ENCODE measurements at places on chromosomes 2 and 18.

DNA sequence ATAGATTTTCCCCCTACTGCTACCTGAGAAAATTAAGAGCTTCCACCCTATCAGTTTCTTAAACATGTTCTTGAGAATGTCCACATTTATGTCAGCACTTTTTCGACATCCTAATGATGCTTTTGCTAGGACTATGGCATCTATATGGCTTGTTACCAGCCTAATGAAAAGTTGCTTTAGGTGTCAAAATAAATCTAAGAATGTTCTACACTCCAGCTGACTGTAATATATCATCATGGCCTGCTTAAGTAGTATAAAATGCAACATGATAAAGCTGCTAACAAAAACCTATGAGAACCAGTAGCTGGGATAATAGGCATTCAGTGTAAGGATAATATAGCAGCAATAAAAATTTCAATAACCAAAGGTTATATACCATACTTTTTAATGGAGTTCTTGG, 1983.5 kb upstream of the CELF4 start:
- DNase-seq: no peak

- DNase-seq: peak; percentile 81
Measured at GRCh38 chr2:84946204-84947009, 24.6 kb upstream of the KCMF1 start.

DNA sequence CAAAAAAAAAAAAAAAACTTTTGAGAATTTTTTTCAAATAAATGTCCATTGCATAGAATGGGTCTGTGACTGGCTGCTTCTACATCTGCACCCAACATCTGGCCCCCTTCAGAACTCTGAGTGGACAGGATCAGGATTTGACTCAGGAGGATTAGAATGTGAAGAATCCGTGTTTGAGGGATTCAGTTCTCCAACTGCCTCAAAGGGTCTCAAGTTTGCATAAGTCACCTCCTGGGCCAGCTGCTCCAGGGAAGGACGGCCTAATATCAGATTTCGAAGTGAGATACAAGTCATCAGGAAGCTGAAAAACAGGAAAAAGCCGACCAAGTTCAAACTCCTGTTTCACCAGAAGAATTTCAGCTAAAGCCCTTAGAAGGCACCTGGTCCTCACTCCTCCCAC, 10.9 kb downstream of the MAT2A start:
- peak; percentile 97 for DNase-seq

DNA sequence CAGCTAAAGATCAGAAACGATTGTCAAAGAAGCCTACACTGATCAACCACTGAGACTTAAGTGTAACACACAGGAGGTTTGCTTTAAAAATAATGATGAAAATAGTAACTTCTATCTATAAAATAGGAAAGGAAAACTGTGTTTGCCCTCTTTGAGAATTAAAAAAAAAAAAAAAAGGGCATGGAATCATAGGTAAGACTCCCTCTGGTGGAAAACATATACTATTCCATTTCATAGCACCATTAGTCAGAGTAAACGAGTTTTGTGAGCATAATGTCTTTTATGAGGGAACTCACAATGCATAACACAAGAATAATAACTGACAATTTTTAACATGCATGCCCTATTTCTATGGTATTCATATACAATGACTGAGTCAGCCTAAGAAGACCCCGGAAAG, 36.3 kb downstream of the SLC35F5 start:
- DNase-seq: no peak

DNA sequence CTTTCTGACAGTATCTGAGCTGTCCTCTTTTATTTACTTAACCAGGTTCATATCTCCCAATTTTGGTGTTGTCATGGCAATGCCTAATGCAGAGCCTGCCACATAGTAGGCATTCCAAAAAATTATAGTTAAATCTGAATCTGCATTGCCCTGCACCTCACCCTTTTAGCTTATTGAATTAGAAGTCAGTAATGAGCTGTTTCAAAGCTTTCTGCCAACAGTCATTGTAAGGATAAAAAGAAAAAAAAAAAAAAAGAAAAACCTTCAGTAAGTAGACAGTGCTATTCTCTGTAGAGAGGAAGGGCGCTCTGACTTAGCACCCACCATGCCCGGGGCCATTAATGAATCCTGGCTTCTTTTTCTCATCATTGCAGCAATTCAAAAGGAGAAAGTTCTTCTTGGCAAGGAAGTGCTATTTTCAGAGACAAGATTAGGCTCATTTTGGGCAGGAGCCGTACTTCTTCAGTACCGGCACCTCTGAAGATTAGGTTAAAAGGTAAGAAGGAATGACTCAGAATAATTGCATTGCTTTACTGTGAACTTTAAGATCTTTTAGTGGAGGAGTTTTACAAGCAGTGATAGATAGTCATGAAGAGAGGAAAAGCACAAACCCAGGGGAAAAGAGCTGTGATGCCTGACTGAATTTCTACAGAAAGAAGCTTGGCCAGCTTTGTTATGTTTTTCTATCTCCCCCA, 2041.2 kb upstream of the PIK3C3 start:
- no peak for DNase-seq

DNA sequence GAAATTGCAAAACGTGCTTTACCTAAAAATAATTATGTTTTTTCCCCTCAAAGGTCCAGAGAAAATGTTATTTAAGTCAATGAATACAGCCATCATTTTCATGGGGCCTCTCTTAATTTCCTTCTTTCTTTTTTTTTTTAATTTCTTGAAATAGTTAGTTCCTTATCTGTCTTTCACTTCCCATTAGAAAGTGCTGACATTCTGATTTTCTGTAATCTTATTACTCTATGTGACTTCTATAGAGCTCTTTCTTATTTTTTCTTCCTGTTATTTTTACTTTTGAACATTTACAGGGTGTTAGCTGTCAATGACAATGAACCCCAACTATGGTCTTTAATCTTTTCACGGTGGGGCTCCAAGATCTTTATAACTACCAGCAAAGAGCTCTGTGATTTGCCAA, 30.0 kb downstream of the CTLA4 start:
- DNase-seq: no peak

- peak; percentile 62 for DNase-seq
Measured at GRCh38 chr2:152499896-152500735, 165.1 kb downstream of the FMNL2 start.

- DNase-seq: no peak
Measured at GRCh38 chr2:96913117-96913397, 43.2 kb upstream of the SEMA4C start.

- DNase-seq: peak; percentile 27
Measured at GRCh38 chr2:185583058-185583816, 155.4 kb upstream of the FSIP2 start.

DNA sequence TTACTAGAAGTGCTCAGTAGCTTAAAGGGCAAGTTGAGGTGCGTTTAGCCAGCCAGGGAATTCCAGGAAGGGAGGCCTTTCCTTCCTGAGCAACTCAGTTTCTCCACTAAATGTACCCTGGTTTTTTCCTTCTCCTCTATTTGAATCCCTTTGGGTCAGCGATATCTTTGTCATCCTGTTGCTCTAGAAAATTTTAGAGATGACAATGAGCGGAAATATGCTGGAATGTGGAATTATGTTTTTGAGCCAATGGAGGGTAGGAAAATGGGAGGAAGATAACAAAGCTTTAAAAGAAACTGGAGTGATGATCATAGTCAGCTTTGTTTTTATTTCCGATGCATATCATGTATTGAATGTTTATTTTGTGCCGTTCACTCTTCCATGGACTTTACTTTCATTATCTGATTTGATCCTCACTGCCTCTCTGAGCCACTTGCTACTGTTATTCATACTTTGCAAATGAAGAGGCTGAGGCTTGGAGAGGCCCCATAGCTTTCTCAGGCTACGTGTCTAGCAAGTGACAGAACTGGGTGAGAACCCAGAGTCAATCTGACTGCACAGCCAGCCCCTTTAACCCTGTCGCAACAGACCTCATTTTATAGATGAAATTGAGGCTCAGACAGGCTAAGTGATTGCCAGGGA, 67.3 kb downstream of the NTSR2 start:
- DNase-seq: no peak

- no peak for DNase-seq
Measured at GRCh38 chr2:54432251-54433015, 23.7 kb upstream of the SPTBN1 start.

DNA sequence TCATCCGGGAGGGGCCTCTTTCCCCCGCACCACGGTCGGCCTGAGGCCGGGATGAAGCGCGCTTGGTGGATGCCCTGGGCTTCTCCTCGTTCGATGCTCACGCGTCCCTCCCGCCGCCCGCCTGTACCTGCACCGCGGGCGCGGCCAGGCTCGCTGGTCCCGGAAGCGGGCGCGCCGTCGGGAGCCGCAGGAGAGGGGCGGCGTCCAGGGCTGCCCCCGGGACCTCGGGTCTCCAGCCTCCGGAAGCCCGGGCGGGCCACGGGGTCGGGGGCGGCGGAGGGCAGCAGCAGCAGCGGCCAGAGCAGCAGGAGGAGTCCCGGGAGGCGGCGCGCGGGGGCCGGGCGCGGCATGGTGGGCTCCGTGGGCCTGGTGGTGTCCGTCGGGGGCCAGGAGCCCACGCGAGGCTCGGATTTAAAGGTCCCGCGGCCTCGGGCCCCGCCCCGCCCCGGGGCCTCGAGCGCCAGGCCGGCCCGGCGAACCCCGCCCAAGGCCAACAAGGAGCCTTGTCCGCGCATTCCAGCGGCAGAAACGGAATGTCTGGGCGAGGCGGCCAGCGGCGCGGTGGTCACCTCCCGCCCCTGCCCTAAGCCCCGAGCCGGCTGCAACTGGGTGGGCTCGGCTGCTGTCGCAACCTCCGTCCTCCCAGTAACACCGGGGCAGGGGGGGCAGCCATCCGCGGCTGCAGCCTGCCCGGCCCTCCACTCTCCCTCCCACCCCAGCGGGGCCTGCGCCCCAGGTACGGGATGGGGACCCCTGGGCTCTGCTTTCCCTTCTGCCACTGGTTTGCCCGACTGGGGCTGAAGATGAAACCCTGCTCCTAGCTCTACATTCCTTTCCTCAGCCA, at the start of gene MATN3:
MATN3 (minus strand) TSS at position 387 of the 844 bp plus-strand sequence; CDS start at position 350, 37 bp downstream.
- DNase-seq: peak; percentile 61

DNA sequence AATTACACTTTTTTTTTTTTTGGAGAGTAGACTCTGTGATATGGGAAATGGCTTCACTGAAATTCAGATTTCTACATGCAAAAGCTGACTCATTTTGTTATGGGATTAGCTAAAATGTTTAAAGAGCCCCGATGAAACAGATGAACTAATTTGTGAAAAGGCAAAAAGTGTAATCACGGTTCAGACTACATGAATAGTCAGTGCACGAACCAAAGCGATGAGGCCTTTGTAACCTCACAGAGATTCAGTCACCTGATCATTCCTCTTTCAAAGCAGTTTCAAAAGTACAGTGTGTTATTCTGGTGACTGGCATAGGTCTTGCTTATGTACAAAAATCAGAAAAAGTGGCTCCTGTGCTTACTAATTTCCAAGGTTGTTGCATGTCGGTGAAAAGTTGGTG, 44.6 kb downstream of the TGIF1 start:
- no peak for DNase-seq

- peak; percentile 66 for DNase-seq
Measured at GRCh38 chr18:7904529-7904928, 337.4 kb downstream of the PTPRM start.

DNA sequence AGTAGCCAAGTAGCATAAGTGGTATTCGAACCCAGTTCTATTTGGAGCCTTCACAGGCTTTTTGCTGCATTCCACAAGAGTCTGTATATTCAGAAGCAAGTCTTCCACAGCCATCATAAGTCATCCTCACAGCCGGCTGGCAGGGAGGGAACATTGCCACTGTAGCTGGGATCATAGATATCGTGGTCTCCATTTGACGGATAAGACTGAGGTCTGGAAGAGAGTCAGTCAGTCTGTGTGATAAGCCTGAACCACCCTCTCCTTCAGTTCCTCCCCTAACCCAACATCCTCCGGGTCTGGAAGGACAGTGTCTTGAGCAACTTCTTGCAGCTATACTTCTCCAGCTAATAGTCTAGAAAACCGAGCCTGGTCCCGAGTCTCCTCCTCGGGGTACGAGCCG, 17.0 kb upstream of the C1QL2 start:
- DNase-seq: no peak

DNA sequence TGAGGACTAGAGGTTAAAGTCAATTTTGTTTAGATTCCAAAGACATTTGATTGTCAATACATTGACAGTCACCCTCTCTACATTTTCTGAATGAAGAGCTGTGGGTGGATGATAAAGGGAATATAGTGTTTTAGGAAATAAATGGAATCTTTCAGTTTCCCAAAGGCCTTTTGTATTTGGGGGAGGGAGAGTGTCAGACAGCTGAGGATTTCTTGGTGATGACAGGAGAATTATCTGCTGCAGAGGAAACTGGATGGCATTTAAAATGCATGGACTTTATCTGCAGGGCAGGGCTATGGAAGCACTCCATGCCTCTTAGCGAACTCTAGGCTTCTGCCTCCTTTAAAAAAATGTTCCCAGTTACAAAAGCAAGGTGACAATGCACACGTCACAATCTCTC, 195.1 kb downstream of the KCNS3 start:
- DNase-seq: no peak

DNA sequence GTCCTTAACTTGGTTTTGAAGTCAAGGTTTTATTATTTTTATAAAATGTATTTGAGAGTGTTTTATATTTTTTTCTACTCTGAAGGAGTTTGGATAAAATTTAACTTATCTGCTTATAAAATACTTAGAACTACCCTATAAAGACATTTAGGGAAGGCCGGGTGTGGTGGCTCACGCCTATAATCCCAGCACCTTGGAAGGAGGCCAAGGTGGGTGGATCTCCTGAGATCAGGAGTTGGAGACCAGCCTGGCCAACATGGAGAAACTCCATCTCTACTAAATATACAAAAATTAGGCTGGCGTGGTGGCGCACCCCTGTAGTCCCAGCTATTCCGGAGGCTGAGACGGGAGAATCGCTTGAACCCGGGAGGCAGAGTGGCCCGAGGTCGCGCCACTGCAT, 486.4 kb downstream of the DSC3 start:
- DNase-seq: no peak

DNA sequence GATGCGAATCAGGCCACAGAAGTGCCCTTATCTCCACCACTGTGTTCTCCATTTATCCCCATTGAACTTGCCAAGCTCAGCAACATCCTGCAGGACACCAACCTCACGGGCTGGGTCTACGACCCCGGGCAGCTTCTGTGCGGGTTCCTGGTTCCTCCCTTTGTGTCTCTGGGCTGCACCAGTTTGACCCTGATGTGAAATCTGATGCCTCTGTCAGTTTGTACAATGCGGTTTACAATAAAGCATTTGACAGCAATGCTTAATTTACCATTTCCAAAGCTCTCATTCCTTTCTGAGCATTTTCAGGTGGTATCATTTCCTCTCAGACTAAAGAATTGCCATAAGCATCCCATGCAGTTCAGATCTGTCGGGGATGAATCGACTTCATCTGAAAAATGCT, 3.3 kb upstream of the TMEM18 start:
- DNase-seq: no peak

DNA sequence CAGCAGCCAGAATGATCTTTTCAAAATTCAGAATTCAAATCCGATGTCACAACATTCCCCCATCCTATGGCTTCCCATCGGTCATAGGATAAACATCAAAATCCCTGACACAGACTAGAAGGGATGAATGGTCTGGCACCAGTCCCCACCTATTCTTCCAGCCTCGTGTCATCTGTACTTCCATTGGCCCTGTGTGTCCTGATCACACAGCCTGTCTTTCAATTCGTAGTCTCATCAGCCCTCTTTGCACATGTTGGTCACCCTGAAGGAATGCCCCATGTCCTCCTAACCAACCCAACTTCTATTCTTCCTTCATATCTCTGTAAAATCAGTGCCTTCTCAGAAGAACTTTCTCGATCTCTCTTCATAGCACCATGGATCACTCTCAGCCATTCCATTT, 157.2 kb downstream of the NEB start:
- no peak for DNase-seq

GRCh38 chr18:57631697-57632096, 10.1 kb upstream of the NARS1 start:
- no peak for DNase-seq

GRCh38 chr18:77023102-77023782, 109.3 kb downstream of the MBP start:
- no peak for DNase-seq

- DNase-seq: no peak
Measured at GRCh38 chr2:18585526-18585925, 3.8 kb downstream of the NT5C1B start.

Measured in foreskin fibroblast (primary cell).